ENCODE measurements at places on chromosomes 12 and 14.

- no peak for DNase-seq
These were observed 68.3 kb downstream of the SEC23A start for GRCh38 chr14:39034481-39035296.

GRCh38 chr14:103889313-103890051 is 38.8 kb upstream of the TDRD9 start:
- DNase-seq, result no peak

DNA sequence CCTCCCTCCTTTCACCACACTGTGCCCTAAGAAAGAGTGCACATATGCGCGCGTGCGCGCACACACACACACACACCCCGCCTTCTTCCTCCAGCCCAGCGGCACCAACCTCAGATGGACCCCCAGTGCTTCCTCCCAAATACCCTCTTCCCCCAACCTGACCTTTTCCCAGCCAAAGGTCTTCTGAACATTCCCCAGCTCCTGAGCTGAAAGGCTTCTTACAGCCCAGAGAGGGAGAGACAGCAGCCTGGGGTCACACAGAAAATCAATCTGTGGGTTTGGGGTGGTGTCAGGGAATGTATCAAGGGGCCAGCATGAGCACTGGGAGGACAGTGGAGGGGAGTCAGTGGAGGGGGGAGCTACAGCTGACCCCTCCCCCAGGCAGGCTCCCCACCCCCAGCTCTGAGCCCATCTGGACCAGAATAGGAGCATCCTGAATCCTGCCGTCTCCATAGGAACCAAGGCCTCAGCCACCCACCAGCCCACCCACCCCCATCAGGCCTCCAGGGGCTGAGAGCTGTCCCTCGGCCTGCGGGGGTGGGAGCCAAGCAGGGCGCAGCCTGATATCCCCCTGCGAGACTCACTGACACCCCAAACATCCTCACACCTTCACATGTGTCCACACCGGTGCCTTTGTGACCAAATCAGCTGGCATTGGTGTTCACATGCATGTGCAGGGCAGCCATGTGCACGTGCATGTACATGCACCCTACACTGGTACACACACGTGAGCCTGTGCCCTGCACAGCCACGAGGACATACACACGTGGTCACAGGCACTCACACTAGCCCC is 5.7 kb downstream of the RASAL1 start:
- no peak for DNase-seq

DNA sequence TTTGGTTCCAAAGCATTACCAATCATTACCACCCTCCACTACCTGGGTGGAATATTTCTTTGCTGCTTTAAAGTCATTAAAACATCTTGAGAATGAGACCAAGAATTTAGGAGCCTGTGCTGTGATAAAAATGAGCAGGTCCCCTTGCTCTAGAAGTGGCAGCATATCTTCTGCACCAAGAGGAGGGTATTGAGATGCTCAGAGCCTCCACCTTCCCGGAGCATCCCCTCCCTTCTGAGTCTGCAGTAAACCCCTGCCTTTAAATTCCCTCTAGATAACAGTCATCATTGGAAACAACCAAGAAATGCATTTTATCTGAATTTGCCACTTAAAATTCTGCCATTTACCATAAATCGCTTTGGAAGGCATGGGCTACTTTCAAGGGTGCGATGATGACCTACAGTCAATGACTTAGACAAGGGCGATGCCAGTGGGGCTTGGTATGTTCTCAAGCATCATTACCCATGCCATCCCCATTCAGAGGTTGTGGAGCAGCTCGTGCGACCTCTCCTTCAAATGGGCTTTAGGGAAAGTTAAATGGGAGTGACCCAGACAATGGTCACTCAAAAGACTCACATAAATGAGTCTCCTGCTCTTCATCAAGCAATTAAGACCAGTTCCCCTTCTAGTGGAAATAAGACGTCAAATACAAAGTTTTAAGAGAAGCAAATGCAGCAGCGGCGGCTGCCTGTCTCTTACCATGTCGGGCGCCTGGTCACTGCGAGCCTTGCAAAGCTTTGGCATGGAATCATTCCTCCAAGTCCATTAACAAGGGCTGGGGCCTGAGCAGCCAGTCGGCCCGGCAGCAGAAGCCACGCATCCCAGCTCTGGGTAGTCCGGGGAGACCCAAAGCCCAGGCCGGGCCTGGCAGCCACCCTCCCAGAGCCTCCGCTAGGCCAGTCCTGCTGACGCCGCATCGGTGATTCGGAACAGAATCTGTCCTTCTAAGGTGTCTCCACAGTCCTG is 334.5 kb downstream of the TMEM121 start:
- DNase-seq, result no peak

- DNase-seq, result no peak
These were observed 37.3 kb upstream of the MYL2 start for GRCh38 chr12:110957652-110958051.

- no peak for DNase-seq
These were observed 760 bp downstream of the TMEM19 start for GRCh38 chr12:71686658-71687025.

DNA sequence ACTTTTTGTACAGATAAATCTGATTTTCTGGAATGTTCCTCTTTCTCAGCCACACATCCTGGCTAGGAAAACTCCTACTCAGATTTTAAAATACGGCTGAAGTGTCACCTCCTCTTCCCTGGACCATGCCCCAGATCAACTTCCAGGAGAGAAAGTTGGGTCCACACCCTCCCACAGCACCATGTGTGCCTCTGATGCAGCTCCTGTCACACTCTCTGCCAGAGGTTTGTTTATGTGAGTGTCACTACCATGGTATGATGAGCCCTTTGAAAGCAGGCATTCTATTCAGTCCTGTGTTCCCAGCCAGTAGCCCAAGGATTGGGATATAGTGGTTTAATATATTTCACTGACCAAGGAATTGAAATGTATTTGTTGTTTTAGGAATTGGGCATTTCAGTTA is 287.2 kb upstream of the ATP2B1 start:
- no peak for DNase-seq

GRCh38 chr14:51400139-51400538 is 160.1 kb downstream of the TMX1 start:
- DNase-seq, result no peak

- DNase-seq, result no peak
These were observed 343.4 kb downstream of the GXYLT1 start for GRCh38 chr12:41801261-41801660.

GRCh38 chr14:24607635-24608514 is 1.6 kb downstream of the GZMH start:
- DNase-seq, result no peak

GRCh38 chr14:95711476-95712176 is 2.3 kb downstream of the TCL1A start:
- no peak for DNase-seq

DNA sequence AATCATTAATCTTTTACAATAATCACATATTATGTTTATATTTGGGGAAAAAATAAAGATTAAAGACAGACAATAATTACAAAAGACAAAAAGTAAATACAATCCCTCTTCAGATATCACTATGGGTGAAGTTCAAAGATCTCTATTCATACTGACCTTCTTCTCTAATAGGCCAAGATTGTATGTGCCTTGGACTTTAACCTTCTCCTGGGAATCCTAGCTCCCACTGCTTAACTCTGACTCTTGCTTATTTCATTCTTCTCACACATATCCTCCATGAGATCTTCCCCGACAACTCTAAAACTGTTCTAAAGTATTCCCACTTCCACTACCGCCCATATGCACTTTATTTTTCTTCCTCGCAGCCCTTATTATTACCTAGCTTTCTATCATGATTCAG is 83.8 kb downstream of the EEA1 start:
- no peak for DNase-seq

DNA sequence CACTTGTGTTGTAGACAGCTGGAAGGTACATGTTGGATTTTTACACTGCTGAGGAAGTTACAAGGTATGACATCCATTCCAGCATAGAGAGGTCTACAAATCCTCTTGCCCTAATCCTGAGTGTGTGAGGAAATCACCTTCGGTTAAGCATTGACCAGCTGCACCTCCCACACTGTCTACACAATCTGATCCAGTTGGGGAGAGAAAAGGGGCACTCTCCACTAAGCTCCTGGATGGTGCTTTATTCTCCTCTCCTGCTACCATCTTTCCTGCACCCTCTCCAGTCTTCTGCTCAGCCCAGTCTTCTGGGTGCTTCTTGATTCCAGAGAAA is at the start of gene OR6J1:
Gene OR6J1 (minus strand): TSS at position 48 of the 331 bp plus-strand sequence. CDS start 9,541 bp downstream, outside the sequence.
- DNase-seq, result no peak

GRCh38 chr14:94036313-94037167 is 10.4 kb downstream of the OTUB2 start:
- DNase-seq, result peak; percentile 40

GRCh38 chr14:23284654-23285529 is 1.0 kb downstream of the HOMEZ start:
- no peak for DNase-seq

- DNase-seq, result no peak
These were observed 74.2 kb downstream of the NOC4L start for GRCh38 chr12:132218527-132218875.

GRCh38 chr14:30357791-30358190 is 201.2 kb upstream of the G2E3 start:
- DNase-seq, result no peak

DNA sequence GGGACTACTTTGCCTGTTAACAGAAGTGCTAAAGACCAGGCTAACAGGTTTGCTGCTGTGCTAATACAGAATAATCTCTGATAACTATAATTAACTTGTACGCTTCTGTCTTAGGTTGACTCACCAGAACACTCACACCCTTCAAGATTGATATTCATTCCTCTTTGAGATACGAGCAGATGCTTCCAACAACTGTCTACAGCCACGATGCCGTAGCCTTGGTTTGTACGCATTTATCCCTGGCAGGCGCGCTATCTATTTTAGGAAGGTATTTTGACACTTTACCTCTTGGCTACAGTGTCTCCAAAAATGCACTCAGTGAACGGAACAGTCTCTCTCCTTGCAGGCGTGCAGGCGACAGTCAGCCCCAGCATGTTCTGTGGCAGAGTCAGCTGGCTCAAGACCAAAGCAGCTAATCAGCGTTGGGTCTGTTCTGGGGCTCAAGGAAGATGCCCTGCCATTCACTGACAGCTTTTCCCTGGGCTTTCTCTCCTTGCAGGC is 146.4 kb upstream of the PRICKLE1 start:
- no peak for DNase-seq

DNA sequence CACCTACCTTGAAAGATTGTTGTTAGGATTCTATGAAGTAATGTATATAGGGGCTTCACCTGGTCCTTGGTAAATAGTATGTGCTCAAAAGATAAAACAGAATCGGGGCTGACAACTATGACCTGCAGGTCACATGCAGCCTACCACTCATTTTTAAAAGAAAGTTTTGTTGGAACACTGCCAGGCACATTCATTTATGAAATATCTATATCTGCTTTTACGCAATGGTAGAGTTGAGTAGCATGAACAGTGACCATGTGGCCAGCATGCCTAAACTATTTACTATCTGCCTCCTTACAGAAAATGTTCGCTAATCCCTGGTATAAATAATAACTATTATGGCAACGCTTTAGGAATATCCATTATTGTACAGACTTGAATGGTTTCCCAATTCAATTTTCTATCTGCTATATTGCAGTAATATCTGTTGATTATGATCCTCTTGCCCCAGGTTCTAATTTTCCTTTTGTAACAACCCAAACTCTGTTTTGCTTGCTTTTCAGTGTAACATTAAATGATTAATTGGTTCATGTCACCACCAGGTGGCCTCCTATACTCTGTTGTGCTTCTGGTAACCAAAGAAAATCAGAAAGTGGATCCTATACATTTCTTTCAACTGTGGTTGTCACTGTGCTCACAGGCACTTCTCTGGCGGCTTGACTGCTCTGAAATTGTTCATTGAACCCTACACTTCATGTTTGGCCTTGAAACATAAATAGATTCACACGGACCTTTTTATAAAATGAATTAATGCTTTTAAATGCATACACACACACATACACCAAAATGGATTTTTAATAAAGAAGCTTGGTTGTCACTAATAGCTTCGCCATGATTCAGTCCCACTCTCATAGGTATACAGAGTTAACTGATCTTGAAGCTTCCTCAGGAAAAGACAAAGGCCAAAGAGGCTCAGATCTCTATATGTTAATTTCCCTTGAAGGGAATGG is 227.7 kb upstream of the NPAS3 start:
- DNase-seq, result no peak

- DNase-seq, result no peak
These were observed 239.7 kb downstream of the TRHDE start for GRCh38 chr12:72511906-72512305.

- DNase-seq, result no peak
These were observed 427.4 kb downstream of the AACS start for GRCh38 chr12:125492354-125493270.

DNA sequence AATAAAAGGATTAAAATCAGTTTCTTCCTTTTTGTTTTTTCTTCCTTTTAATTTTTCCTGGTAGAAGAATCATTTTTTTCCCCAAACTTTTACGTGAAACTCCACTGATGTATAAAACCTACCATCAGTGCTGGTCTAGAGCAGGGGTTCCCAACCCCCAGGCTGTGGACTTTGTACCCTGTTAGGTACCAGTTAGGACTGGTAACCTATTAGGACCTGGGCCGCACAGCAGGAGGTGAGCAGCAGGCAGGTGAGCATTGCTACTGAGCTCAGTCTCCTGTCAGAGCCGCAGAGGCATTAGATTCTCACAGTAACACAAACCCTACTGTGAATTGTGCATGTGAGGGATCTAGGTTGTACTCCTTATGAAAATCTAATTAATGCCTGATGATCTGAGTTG is 10.1 kb downstream of the SMCO2 start:
- DNase-seq, result no peak
